ENCODE measurements at places on chromosomes 6 and 20. TPM values are rescaled to one million over a fixed set of nuclear protein-coding genes. Genes with fewer than 3 reads are reported as not detected.

Gene OPN5
- not detected for total RNA-seq

Gene HLA-DPB1
- total RNA-seq = 63.9 TPM

- DNase-seq = no peak
These were observed 47.9 kb downstream of the STK35 start for GRCh38 chr20:2149507-2149906.

GRCh38 chr20:17693444-17694001 is 6.2 kb upstream of the BANF2 start:
- no peak for DNase-seq

- DNase-seq = no peak
These were observed 110.1 kb downstream of the NRN1 start for GRCh38 chr6:5896476-5897200.

DNA sequence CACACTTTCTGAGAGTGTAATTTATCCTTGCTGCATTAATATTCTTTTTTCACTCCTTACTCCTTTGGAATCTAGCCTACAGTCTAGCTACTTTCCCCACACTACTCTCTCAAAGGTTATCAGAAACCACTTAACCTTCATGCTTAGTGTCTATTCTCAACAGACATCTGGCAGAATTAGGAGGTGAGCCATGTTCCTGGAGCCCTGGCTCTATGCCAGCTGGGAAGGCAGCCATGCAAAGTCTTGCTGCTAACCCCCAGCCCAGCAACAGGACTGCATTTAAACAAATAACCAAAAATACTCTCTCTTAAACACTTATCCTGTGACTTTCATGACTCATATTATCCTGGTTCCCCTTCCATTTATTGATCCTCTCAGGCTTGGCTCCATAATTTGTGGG is 260.2 kb downstream of the BCKDHB start:
- DNase-seq = no peak

Gene REM1
- 6.7 TPM for total RNA-seq

DNA sequence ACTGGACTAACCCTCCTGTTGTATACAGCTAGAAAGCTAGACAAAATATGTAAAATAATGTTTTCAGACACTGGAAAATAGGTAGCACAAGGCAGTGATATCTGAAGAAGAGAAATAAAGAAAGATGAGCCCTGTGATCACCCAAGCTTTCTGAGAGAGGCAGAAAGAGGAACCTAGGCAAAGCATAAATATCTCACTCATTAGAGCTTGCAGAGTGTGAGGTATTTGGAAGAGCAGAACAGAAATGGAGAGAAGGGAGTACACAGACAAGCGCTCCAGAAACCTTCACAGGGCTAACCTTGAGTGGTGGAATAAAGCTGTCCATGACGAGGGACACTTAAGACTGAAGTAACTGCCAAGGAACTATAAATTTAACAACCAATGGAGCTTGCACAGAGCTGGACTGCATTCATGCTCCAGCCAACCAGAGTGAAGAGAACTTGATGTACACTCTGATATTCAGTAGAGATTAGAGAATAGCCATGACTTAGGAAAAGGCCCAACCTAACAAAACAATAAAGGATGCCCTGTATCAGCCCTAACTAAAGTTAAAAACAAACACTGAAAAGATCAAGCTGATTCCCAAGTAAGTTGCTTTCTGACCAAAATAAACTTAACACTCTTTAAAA is 280.9 kb upstream of the STXBP5 start:
- DNase-seq = no peak

DNA sequence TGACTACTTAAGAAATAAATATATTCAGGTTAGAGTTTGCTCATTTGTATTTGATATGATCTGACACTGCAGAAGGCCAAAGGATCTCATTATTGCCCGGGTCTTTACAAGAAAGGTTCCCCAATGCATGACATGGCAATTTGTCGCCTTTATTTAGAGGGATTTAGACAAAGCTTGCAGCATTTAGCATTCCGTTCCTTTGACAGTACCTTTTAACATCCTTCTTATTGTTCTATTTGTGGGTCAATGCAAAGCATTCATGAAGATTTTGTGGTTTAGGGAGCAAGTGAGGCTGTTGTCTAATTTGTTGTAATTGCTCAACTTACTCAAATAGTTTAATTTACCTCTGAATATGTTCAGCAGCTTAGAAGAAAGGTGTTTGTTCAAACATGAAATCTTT is 230.8 kb upstream of the FLRT3 start:
- no peak for DNase-seq

DNA sequence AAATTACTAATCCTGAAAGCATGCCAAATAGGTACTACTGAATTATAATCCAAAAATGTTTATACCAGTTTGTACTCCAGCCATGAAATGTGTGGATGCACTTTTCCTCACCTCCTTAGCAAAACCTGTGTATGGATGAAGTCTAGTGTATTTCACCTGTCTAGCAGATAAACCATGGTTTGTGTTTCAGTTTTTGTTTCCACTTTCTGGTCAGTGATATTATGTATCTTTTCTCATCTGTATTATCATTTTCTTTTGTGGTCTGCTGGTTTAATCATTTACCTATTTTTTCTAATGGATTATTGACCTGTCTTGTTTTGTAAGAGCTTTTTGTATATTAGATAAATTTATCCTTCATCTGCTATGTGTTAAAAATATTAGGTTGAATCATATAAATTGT is 41.0 kb upstream of the TMEM217 start:
- no peak for DNase-seq

Gene SLC17A3
- not detected for total RNA-seq

Gene EYA2
- 14.4 TPM for total RNA-seq
